ENCODE measurements at places on chromosomes 13 and 19. TPM values are rescaled to one million over a fixed set of nuclear protein-coding genes. Genes with fewer than 3 reads are reported as not detected.
A peak's percentile ranks its signal among the peaks of the same experiment; 100 is the strongest.

GRCh38 chr19:4748185-4748584 is 24.5 kb upstream of the DPP9 start:
- no peak overlapping the region for H3K27ac ChIP-seq
- H3K4me3 ChIP-seq: no peak overlapping the region
- no peak for DNase-seq
- no peaks in the 10 kb centered on the region for H3K4me1 ChIP-seq
- peaks cover 17% of the 10 kb centered on the region for H3K27me3 ChIP-seq

GRCh38 chr19:38650911-38651584 is 3.6 kb downstream of the ACTN4 start:
- no peak overlapping the region for H3K27ac ChIP-seq
- no peaks in the 10 kb centered on the region for H3K27me3 ChIP-seq
- H3K4me3 ChIP-seq: no peak overlapping the region
- peaks cover 10% of the 10 kb centered on the region for H3K36me3 ChIP-seq

GRCh38 chr13:113124211-113124970 is 1.8 kb downstream of the F10 start:
- peaks cover 8% of the 10 kb centered on the region for H3K27me3 ChIP-seq
- H3K36me3 ChIP-seq: no peaks in the 10 kb centered on the region
- no peak for DNase-seq
- no peak overlapping the region for H3K27ac ChIP-seq

DNA sequence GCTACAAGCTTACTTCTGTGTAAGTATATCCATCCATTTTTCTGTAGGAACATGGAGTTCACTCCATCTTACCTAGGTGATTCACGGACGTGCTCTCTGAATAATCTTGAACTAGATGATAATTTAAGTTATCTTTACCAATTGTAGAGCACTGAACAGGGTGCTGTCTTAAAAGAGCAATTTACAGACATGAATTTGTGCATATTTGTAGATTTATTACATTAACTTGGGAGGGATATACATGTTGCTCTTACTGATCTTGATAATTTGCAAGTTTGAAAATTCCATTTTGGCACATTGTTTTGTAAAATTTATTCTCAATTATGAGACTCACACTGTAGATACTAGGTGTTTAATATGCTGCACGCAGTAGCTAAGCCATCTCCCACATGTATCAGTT is 9.3 kb downstream of the CDC16 start:
- DNase-seq: no peak
- no peak overlapping the region for H3K27ac ChIP-seq
- peaks cover 7% of the 10 kb centered on the region for H3K4me1 ChIP-seq

DNA sequence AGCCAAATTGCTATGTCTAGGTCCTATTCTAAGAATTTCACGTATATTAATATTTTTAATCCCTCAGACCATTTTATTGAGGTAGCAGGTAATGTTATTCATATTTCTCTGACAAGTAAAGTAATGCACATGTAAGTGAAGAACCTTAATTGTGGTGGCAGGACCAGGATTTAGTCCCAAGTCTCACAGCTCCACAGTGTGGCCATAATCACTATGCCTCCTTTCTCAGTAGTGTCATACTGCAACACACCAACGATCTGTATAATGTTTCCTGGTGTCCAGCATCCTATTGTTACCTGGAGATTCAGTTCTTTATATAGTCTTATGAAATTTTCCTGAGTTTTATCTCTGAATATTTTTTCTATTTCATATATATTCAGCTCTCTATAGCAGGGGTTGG is 340.3 kb downstream of the OLFM4 start:
- DNase-seq: no peak
- H3K4me3 ChIP-seq: no peak overlapping the region
- H3K27me3 ChIP-seq: no peaks in the 10 kb centered on the region
- no peaks in the 10 kb centered on the region for H3K4me1 ChIP-seq

DNA sequence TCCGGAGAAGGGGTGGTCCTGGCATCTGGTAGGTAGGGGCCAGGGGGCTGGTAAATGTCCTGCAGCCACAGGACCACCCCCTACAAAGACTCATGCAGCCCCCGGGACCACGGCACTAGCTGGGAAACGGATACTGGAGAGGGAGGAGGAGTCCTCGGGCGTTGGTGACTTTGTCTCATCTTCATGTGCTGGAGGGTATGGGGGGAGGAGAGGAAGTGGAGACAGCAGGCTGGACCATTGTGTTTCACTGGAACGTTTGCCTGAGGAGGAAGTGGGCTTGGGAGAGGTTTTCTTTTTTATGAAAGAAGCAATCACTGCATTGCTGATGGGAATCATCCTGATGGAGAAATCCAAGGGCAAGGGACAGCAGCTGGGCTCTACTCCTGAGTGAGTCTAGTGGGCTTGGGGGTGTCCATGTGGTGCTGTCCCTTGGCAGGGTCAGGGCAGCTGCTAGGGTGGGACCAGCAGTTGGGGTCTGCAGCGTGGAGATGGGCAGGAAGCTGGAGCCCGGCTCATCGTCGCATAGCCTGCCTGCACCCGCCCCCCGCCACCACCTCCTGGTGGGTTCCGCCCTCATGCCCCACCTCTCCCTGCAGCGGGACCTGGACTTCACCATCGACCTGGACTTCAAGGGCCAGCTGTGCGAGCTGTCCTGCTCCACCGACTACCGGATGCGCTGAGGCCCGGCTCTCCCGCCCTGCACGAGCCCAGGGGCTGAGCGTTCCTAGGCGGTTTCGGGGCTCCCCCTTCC is 1.7 kb upstream of the ADM5 start:
- H3K27ac ChIP-seq: no peak overlapping the region
- no peak overlapping the region for H3K4me3 ChIP-seq
- peaks cover 15% of the 10 kb centered on the region for H3K27me3 ChIP-seq
- H3K36me3 ChIP-seq: peaks cover 45% of the 10 kb centered on the region
- DNase-seq: no peak

- no peaks in the 10 kb centered on the region for H3K27me3 ChIP-seq
- H3K4me1 ChIP-seq: no peaks in the 10 kb centered on the region
- no peak for DNase-seq
- H3K27ac ChIP-seq: no peak overlapping the region
- no peak overlapping the region for H3K4me3 ChIP-seq
Observed at GRCh38 chr19:646779-647565, 7.3 kb downstream of the FGF22 start.

GRCh38 chr13:79901336-79901735 is 420.4 kb downstream of the NDFIP2 start:
- H3K4me1 ChIP-seq: no peaks in the 10 kb centered on the region
- no peak for DNase-seq
- no peaks in the 10 kb centered on the region for H3K36me3 ChIP-seq
- H3K4me3 ChIP-seq: no peak overlapping the region
- H3K27me3 ChIP-seq: no peaks in the 10 kb centered on the region

- peak overlapping the region; percentile 68 for H3K4me3 ChIP-seq
- peak; percentile 74 for DNase-seq
- H3K36me3 ChIP-seq: no peaks in the 10 kb centered on the region
Observed at GRCh38 chr19:38049105-38049649, 142.2 kb downstream of the SIPA1L3 start.

GRCh38 chr19:29211562-29212355 is 1.2 kb downstream of the UQCRFS1 start:
- peak overlapping the region; percentile 95 for H3K4me3 ChIP-seq
- peak; percentile 31 for DNase-seq
- peak overlapping the region; percentile 94 for H3K27ac ChIP-seq

GRCh38 chr19:46471116-46471733 is at the start of gene PNMA8A:
Gene PNMA8A, minus strand, starts transcription at chr19:46471563. Its CDS starts 528 bp downstream, at chr19:46471035.
- DNase-seq: no peak
- H3K4me3 ChIP-seq: no peak within 1 kb of the TSS
- peaks cover 68% of the 10 kb centered on the region for H3K27me3 ChIP-seq
- H3K27ac ChIP-seq: no peak within 1 kb of the TSS
- peaks cover 22% of the 10 kb centered on the region for H3K4me1 ChIP-seq

GRCh38 chr13:22108979-22109378 is 438.1 kb downstream of the FGF9 start:
- no peaks in the 10 kb centered on the region for H3K27me3 ChIP-seq
- peaks cover 74% of the 10 kb centered on the region for H3K4me1 ChIP-seq
- peaks cover 7% of the 10 kb centered on the region for H3K36me3 ChIP-seq
- no peak overlapping the region for H3K27ac ChIP-seq

GRCh38 chr13:63853816-63854215 is 2438.2 kb upstream of the PCDH20 start:
- H3K4me3 ChIP-seq: no peak overlapping the region
- DNase-seq: no peak
- H3K27ac ChIP-seq: no peak overlapping the region
- no peaks in the 10 kb centered on the region for H3K4me1 ChIP-seq
- H3K36me3 ChIP-seq: no peaks in the 10 kb centered on the region

DNA sequence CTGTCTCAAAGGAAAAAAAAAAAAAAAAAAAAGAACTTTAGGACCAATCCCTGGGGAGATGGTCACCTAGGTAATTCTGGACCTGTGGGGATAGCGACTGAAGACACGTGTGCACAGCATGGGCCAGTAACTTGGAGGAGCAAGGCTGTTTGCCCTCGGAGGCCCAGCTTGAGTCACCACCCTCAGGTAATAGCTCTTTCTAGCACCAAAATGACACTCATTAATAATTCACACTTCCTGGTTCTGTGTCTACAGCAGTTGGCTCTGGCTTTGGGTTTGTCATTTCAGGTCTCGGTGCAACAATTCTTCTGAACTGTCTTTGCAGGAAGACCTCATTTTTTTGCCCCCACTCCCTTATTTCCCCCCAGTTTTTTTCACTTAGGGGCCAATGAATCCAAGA is 3.9 kb upstream of the ATP11A start:
- H3K27ac ChIP-seq: no peak overlapping the region
- H3K4me3 ChIP-seq: no peak overlapping the region
- H3K4me1 ChIP-seq: peaks cover 16% of the 10 kb centered on the region
- DNase-seq: peak; percentile 7
- H3K27me3 ChIP-seq: no peaks in the 10 kb centered on the region

DNA sequence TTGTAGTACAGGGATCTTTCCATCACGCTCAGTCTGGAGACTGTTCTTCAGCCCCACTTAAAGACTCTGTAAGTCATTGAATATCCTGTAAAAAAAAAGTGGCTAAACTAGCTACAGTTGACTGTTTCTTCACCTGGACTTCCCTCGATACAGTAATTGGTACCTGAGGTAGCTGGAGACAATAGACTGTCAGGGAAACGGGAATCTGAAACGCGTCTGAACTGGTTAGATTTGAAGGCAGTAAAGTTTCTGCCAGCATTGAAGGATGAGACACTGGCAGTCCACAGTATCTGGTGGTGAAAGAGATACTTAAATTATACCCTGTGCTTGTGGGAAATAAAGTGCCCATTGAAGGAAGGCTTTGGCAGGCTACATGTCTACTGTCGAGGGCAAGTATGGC is 550.5 kb downstream of the IRS2 start:
- H3K27me3 ChIP-seq: peaks cover 20% of the 10 kb centered on the region
- H3K27ac ChIP-seq: no peak overlapping the region
- H3K4me3 ChIP-seq: no peak overlapping the region
- no peak for DNase-seq
- no peaks in the 10 kb centered on the region for H3K4me1 ChIP-seq

DNA sequence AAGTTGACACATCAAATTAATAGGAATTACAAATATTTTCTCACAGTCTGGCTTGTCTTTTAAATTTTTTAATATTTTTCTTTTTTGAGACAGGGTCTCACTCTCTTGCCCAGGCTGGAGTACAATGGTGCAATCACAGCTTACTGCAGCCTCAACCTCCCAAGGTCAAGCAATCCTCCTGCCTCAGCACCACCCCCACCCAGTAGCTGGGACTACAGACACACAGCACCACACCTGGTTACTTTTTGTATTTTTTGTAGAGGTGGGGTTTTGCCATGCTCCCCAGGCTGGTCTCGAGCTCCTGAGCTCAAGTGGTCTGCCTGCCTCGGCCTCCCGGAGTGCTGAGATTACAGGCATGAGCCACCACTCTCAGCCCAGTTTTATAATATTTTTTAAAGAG is 72.0 kb downstream of the SPATA13 start:
- no peak for DNase-seq
- H3K27ac ChIP-seq: no peak overlapping the region
- H3K4me1 ChIP-seq: peaks cover 18% of the 10 kb centered on the region
- H3K36me3 ChIP-seq: no peaks in the 10 kb centered on the region
- H3K4me3 ChIP-seq: no peak overlapping the region

GRCh38 chr19:50580970-50581634 is 12.9 kb upstream of the LRRC4B start:
- H3K27me3 ChIP-seq: peaks cover 8% of the 10 kb centered on the region
- H3K4me3 ChIP-seq: no peak overlapping the region
- no peaks in the 10 kb centered on the region for H3K4me1 ChIP-seq
- DNase-seq: no peak
- no peak overlapping the region for H3K27ac ChIP-seq

DNA sequence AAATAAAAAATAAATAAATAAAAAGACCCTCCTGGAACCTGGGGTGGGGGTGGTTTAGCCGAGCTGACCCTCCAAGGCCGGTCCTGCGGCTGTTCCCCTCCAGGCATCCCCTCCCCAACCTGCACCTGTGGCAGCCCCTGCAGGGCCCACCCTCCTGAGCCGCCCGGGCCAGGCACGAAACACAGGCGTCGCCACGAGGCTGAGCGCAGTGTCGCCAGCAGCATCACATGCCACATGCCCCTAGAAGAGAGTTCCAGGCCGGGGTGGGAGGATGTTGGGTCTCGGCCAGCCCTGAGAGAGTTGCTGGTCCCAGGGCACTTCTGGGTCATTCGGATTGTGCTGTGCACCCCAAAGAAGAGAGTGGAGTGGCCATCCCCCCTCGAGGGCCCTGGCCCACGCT is 82.0 kb downstream of the KDM4B start:
- H3K4me1 ChIP-seq: peaks cover 2% of the 10 kb centered on the region
- no peak overlapping the region for H3K4me3 ChIP-seq
- H3K27me3 ChIP-seq: no peaks in the 10 kb centered on the region
- H3K27ac ChIP-seq: no peak overlapping the region

DNA sequence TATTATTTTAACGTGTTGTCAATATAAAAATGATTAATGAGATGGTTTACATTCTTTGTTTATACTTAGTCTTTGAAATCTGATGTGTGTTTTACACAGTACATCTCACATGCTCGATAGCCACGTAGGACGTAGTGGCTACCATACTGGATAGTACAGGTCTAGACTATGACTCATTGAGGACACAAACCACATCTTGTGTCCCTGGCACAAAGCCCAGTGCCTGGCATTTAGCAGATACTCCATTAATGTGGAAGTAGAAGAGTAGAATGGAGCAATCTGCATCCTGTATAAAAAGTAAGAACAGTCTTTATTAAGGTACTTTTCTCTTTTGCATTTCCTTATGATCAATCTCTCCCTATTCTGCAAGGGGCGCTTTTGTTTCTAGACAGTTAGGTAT is 49.0 kb upstream of the FRY start:
- no peak for DNase-seq
- H3K36me3 ChIP-seq: no peaks in the 10 kb centered on the region
- no peak overlapping the region for H3K27ac ChIP-seq
- H3K4me1 ChIP-seq: no peaks in the 10 kb centered on the region

DNA sequence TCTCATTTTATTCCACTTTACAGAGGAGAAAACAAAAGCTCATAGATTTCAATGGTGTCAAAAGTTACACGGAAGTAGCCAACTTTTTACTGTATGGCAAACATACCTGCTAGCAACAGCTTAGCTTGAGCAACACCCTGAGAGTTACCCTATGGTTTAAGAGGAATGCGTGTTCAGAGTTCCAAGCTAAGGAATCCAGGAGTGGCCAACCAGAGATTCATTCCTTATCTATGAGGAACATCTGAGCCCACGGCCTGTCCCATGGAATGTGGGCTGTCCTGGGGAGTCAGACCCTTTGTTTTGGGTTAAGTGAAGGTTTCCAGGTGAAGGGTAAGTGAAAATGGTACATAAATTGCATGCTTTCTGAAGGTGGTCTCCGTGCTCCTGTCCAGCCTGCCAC is 67.5 kb downstream of the STARD13 start:
- no peak overlapping the region for H3K4me3 ChIP-seq
- no peak for DNase-seq
- H3K36me3 ChIP-seq: no peaks in the 10 kb centered on the region
- no peaks in the 10 kb centered on the region for H3K4me1 ChIP-seq

ZNF135 gene
- total RNA-seq: not detected

ELSPBP1 gene
- not detected for total RNA-seq

ATP8B3 gene
- total RNA-seq: 10.0 TPM

ADGRE1 gene
- 6.6 TPM for total RNA-seq

SPACA4 gene
- not detected for total RNA-seq
